ENCODE measurements at places on chromosomes 6 and 20.

DNA sequence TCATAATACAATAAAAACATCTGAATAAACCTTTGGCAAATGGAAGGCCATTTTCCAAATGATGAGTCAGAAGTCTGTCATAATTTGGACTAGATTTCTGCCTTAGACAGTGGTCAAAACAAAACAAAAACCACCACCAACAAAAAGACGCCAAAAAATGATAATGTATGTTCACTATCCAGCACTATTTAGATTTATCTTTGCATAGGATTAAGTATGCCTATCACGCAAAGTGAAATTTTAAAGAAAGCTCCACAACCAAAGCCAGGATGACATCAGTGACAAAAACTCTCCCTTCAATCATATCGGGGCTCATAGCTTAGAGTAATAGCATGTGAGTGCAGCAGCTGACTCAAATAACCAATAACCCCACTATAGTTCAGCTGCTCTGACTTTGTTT is 201.9 kb downstream of the MOXD1 start:
- DNase-seq: no peak

- DNase-seq: peak; percentile 30
Observed at GRCh38 chr20:36439040-36439730, 102.1 kb upstream of the MYL9 start.

- no peak for DNase-seq
Observed at GRCh38 chr20:23823621-23824324, 2.8 kb downstream of the CST2 start.

DNA sequence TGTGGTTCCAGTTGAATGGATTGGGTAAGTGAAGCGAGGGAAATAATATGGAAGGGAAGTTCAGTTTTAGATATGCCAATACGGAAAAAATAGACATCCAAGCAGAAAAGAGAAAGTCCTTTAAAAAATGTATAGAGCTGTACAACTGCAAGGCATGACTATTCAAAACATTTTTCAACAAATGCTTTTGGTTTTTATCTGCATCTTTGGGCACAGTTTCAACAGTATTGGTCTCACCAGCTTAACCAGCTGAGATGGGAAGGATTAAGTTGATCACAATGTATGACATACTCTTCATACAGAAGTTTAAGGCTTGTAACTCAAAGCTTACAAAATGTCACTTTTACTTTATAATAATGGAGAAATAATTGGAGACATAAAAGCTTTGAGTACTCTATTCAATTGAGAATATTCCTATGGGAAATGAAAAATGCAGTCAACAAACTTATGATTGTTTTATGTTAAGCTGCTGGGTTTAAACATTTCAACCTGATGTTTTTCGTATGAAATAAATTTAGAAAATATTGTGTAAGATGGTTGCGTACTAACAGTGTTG is 16.3 kb upstream of the UTRN start:
- no peak for DNase-seq

- no peak for DNase-seq
Observed at GRCh38 chr20:8151372-8151771, 19.3 kb downstream of the PLCB1 start.

GRCh38 chr20:14919501-14920081 is 582.2 kb upstream of the FLRT3 start:
- peak; percentile 52 for DNase-seq

DNA sequence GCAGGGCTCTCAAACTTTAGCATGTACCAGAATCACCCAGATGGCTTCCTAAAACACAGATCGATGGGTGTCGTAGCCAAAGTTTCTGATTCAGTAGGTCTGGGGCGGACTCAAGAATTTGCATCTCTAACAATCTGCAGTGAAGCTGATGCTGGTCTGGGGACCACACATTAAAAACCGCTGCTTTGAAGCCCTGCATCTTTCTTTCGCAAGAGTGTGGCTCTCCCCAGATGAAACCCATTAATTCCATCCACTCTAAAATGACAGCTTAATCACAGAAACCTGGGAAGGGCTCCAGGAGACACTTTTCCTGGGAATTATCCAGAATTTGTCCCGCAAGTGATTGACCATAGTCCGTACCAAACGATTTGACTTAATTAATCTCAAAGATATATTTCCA is 319.8 kb upstream of the PLCB4 start:
- no peak for DNase-seq

GRCh38 chr20:17169585-17170136 is 57.2 kb upstream of the PCSK2 start:
- peak; percentile 19 for DNase-seq

DNA sequence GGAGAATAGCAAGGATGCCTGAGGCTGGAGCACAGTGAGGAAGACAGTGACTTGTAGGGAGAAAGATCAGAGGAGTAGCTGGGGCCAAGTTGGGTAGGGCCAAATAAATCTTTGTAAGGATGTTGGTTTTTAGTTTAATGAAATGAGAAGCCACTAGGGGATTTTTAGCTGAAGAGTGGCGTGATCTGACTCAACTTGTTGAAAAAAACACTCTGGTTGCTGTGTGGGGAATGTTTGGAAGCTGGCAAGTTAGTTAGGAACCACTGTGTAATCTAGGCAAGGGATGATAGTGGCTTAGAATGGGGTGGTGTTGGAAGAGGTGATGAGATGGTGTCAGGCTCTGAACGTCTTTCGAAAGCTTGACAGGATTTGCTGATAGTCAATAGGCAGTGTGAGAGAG is 176.1 kb upstream of the HDDC2 start:
- DNase-seq: no peak

- DNase-seq: no peak
Observed at GRCh38 chr6:151240791-151241642, 1.2 kb downstream of the AKAP12 start.

All from pons (tissue), 1 donor.